ENCODE measurements at places on chromosomes 5 and 9.

DNA sequence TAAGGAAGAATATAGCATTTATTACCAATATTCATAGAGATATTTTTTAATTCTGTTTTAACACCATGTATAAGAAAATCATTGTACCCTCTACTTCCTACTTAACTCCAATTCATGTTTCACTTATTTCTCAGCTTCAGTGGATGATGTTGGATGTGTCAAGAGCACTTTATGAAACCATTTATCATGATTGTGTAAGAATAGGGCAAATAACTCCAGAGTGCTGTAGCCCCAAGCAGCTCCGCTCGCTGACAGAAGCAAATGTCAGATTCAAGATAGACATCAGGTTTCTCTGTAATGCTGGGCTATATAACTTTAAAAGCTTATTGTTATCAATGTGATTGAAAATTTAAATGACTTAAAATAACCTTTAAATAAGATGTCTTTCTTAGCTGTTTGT, 50.4 kb downstream of the MAST4 start:
- DNase-seq = no peak

GRCh38 chr9:93479726-93480125, 26.3 kb upstream of the FAM120AOS start:
- no peak for DNase-seq

GRCh38 chr5:102719886-102720285, 35.2 kb upstream of the PAM start:
- DNase-seq = no peak

GRCh38 chr5:145939540-145940065, 3.2 kb downstream of the SH3RF2 start:
- no peak for DNase-seq

- DNase-seq = peak; percentile 28
Measured at GRCh38 chr9:89597711-89598362, 7.0 kb upstream of the GADD45G start.

Measured in stimulated activated CD4-positive, alpha-beta T cell treated with anti-CD3 and anti-CD28 coated beads, TNF-alpha, amount 100 ng/mL, for 1 hour (primary cell).